ENCODE measurements at places on chromosomes 3 and 15.

GRCh38 chr3:11650391-11650790, 6.7 kb upstream of the VGLL4 start:
- H3K4me1 ChIP-seq = peaks cover 2% of the 10 kb centered on the region
- H3K27me3 ChIP-seq = no peaks in the 10 kb centered on the region
- no peak for DNase-seq
- H3K27ac ChIP-seq = no peak overlapping the region
- H3K36me3 ChIP-seq = no peaks in the 10 kb centered on the region
- no peak overlapping the region for H3K4me3 ChIP-seq

GRCh38 chr3:53153980-53154379, 7.0 kb upstream of the PRKCD start:
- H3K27ac ChIP-seq = peak overlapping the region; percentile 24
- DNase-seq = no peak
- H3K4me1 ChIP-seq = no peaks in the 10 kb centered on the region

DNA sequence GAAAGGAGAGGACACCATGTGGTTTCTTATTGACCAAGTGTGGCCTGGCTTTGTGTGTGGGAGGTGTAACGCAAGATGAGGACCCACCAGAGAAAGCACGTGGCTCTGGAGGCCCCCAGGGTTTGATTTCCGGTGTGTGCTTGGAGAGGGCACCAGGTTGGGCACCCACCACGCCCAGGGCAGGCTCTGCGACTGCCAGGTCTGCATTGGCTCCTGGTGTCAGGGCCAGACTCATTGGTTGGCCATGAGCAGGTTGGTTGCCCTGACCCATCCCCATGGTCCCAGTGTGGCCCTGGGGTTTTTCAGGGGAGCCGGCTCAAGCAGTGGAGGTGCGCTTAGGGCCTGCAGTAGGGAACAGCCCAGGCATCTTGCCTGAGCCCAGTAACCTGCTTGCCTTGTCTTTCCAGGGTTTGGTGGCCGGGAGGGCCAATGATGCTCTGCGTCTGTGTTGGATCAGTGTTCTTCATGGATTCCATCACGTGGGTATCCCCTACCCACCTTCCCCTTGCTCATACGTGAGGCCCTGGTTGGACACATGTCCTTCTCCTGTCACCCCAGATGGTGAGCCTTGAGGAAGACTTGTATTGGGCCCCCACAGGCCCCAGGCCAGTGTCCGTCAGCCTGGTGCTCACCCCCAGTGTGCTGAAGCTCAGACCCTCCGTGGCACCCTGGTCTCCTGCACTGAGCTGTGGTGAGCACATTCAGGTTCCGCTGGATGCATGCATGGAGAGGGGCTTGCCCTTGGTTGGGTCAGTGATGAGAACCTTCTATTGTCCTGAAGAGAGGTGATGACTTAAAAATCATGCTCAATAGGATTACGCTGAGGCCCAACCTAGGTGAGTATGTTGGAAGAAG, 193.9 kb downstream of the UBE3A start:
- H3K27me3 ChIP-seq = no peaks in the 10 kb centered on the region
- no peak overlapping the region for H3K4me3 ChIP-seq
- DNase-seq = peak; percentile 10
- H3K36me3 ChIP-seq = no peaks in the 10 kb centered on the region
- no peak overlapping the region for H3K27ac ChIP-seq

DNA sequence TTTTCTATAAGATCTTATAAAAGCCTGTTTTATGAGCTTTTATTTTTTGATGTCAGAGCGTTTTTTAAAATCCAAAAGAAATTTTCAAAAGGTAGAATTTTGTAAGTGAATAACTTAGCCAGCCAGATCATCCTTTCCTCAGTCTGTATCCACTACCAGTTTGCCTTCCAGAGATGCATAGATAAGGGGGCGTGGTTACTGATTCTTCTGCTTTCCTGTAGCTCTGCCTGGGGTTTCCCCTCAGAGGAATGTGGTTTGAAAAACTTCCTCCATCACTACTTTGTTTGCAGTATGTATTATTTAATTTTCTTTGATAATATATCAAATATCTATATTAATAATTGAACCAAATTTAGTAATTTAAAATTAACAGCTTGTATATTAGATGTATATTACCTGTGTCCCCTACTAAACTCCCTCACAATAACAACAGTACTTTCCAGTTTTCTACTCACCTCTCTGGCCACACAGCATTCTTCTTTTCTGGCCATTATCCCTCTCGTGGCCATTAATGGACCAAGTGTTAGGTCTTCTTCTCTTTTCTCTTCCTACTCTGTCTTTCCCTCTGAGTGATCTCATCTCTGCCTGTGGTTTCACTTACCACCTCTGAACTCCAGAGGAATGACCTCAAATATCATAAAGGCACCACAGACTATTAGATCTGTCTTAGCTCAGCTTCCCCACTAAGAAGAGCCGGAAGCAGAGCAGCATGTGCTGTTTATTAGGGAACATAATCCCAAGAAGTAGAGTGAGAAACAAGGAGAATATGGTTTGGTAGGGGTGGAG, 239.7 kb downstream of the UBE2E2 start:
- H3K27me3 ChIP-seq = no peaks in the 10 kb centered on the region
- no peak overlapping the region for H3K4me3 ChIP-seq
- H3K36me3 ChIP-seq = no peaks in the 10 kb centered on the region
- DNase-seq = no peak

- H3K4me1 ChIP-seq = no peaks in the 10 kb centered on the region
- no peak overlapping the region for H3K27ac ChIP-seq
- DNase-seq = no peak
Observed at GRCh38 chr15:84081391-84082168, 154.0 kb upstream of the GOLGA6L4 start.

DNA sequence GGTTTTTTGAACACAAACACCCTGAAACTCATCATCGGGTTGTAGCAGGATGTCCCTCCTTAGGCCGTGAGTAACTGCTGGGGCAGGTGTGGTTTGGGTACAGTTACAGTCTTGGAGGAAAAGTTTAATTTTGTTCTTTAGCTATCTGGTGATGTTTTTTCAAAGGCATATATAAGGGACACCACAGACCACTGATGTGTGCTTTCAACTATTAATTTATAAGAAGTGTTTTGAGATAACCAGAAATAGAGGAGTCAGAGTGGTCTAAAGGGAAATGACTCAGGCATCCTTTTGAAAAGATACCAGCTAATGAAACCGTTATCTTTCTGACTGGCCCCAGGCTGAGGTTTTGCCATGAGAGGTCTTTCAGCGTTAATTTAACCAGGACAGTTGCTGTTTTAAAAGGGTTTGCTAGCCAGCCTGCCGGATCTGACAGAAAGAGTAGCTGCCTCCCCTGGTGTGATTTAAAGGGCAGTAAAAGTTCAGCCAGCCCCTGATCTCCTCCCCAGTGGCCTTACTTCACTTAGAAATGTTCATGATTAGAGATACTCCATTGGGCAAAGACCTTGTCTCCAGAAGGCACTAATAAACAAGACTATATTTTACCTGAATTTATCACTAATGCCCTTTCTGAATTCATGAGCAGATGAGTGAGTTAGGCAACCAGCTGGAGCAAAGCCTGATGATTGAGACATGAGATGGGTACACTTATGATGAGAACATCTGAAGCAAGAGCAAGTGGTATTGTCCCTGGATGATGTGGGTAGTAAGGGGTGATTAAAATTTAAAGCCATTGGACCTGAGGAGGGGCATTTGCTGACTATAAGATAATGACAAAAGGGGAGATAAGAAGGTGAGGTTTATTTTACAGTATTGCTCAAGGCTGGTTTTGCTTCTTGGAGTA, 482.5 kb upstream of the TBL1XR1 start:
- H3K27me3 ChIP-seq = no peaks in the 10 kb centered on the region
- H3K36me3 ChIP-seq = no peaks in the 10 kb centered on the region
- H3K27ac ChIP-seq = no peak overlapping the region
- no peak overlapping the region for H3K4me3 ChIP-seq
- DNase-seq = no peak

GRCh38 chr3:183984749-183985729, 32.6 kb downstream of the ABCC5 start:
- peaks cover 36% of the 10 kb centered on the region for H3K36me3 ChIP-seq
- no peak overlapping the region for H3K4me3 ChIP-seq
- no peaks in the 10 kb centered on the region for H3K4me1 ChIP-seq
- no peaks in the 10 kb centered on the region for H3K27me3 ChIP-seq
- no peak for DNase-seq

DNA sequence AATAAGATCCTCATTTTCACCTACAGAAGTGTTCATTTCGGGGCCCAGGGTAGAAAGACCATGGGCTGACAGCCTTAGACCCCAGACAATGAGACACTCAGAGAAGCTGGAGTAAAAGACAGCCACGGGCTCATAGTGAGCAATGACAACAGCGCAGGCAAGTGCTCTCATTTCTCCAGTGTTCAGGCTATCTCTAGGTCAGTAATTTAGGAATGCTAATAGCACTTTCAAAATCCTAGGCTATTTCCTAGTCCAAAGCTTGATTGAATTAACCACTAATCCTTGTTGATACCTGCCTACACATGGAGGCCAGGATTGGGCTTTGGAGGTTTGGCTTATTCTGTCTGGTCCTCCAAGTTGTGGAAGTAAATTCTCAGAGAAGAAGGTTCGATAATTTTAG, 44.4 kb downstream of the FBN1 start:
- no peaks in the 10 kb centered on the region for H3K4me1 ChIP-seq
- no peak overlapping the region for H3K27ac ChIP-seq
- no peaks in the 10 kb centered on the region for H3K27me3 ChIP-seq
- DNase-seq = no peak
- H3K4me3 ChIP-seq = no peak overlapping the region
- H3K36me3 ChIP-seq = peaks cover 22% of the 10 kb centered on the region

DNA sequence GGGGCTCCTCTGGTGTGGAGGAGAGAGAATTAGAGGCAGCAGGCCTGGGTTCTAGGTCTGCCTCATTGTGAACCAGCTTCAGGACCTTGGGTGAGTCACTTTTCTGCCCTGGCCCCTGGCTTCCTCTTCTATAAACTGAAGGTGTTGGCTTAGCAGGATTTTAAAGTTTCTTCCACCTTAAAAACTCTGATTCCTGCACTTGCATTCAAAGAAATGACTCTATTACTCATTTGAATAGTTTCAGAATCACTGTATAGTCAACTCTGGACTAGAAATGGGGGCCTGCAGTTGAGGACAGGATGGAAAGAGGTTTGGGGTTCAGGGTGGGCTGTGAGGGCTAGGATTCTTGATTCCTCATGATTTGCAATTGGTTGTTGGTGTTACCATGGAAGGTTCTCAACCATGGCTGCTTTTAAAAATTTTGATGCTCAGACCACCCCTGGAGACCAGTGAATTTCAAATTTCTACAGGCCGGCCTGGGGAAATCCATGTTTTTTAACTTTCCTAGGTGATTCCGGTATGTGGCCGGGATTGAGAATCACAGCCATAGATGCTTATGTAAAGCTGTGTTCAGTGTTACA, 19.9 kb downstream of the SMAD3 start:
- no peak for DNase-seq
- no peak overlapping the region for H3K4me3 ChIP-seq
- H3K4me1 ChIP-seq = peaks cover 43% of the 10 kb centered on the region

DNA sequence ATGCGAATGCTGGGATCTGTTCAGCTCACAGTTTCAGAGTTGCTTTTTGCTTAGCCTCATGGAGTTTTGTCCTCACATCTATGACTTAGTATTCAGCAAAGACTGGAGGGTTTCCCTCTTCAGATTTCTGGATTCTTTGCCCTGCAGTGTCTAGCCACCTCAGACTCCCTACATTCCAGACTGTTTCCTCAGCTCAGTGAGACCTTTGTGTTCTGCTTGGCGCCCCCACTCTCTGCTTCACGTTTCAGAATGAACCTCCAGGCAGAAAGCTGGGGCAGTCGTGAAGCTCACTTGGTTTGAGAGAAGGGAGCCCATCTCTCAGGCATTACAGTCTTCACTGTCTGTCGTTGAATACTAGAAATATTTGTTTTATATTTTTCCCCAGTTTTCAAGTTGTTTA, 118.1 kb downstream of the CACNA1D start:
- no peak overlapping the region for H3K27ac ChIP-seq
- no peaks in the 10 kb centered on the region for H3K27me3 ChIP-seq
- H3K4me1 ChIP-seq = peaks cover 18% of the 10 kb centered on the region
- no peak overlapping the region for H3K4me3 ChIP-seq
- no peak for DNase-seq

DNA sequence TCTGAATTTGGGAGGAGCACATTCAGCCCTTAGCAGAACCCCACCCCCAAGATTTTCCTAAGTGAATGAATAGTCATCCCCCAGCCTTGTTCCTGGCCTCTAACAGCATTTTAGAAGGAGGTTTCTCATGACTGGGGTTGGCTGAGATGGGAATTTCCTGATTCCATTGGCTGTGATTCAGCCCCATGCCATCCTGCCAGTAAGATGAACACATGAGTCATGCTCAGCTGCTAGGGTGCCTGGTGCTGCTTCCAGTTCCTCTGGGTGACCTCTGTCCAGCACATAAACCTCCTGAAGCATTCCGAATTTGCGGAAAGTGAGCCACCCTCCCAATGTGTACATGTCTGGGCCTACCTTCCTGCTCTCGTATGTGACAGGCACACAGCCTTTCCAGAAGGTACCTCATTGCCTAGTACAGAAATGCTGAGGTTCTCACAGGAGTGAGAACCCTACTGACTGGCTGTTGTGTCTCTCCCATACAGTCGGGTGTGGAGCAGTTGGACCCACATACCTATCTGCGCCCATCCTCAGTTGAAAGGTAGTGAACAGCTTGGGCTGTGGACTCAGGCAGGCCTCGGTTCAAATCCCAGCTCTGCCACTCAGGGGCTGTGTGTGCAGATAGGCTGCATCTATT, 91.7 kb downstream of the APBA2 start:
- H3K27me3 ChIP-seq = no peaks in the 10 kb centered on the region
- H3K27ac ChIP-seq = no peak overlapping the region
- no peak overlapping the region for H3K4me3 ChIP-seq
- DNase-seq = peak; percentile 34

DNA sequence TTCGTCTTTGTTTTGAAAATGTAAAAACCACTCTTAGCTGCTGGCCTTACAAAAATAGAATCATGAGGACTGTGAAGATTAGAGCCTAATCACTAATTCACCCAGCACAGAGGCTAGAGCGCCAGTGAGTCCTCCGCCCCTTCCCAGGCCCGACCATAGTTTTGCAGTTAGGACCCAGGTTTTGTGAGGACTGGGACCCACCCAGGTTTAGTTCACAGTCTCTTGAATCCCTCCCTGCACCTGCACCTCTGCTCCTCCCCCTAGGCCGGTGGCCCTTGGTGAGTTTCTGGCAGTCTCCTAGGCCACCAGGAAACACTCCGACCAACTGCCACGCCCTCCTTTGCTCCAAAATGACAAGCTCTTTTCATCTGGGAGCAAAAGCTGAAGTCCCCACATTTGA, 136.0 kb upstream of the CCDC54 start:
- no peaks in the 10 kb centered on the region for H3K36me3 ChIP-seq
- no peaks in the 10 kb centered on the region for H3K4me1 ChIP-seq
- H3K4me3 ChIP-seq = peak overlapping the region; percentile 64
- DNase-seq = peak; percentile 56
- H3K27me3 ChIP-seq = no peaks in the 10 kb centered on the region
